ENCODE measurements at places on chromosomes 11 and 22.

- no peak overlapping the region for H3K4me3 ChIP-seq
- H3K27ac ChIP-seq: no peak overlapping the region
- DNase-seq: no peak
- no peaks in the 10 kb centered on the region for H3K36me3 ChIP-seq
- H3K4me1 ChIP-seq: peaks cover 17% of the 10 kb centered on the region
Observed at GRCh38 chr22:37174964-37175363, 13.1 kb downstream of the C1QTNF6 start.

- no peak overlapping the region for H3K4me3 ChIP-seq
- peaks cover 59% of the 10 kb centered on the region for H3K4me1 ChIP-seq
- H3K36me3 ChIP-seq: no peaks in the 10 kb centered on the region
- DNase-seq: peak; percentile 53
- H3K27ac ChIP-seq: peak overlapping the region; percentile 18
Observed at GRCh38 chr11:61150706-61151544, 10.3 kb downstream of the VPS37C start.

- H3K27ac ChIP-seq: no peak overlapping the region
- no peaks in the 10 kb centered on the region for H3K36me3 ChIP-seq
- no peaks in the 10 kb centered on the region for H3K27me3 ChIP-seq
- peaks cover 12% of the 10 kb centered on the region for H3K4me1 ChIP-seq
Observed at GRCh38 chr11:19679952-19680828, 32.4 kb upstream of the NAV2 start.

- DNase-seq: no peak
- peaks cover 8% of the 10 kb centered on the region for H3K4me1 ChIP-seq
- H3K27ac ChIP-seq: no peak overlapping the region
- no peaks in the 10 kb centered on the region for H3K27me3 ChIP-seq
- no peak overlapping the region for H3K4me3 ChIP-seq
- H3K36me3 ChIP-seq: no peaks in the 10 kb centered on the region
Observed at GRCh38 chr11:49302360-49302759, 94.0 kb upstream of the FOLH1 start.

GRCh38 chr11:125141686-125142535 is 22.6 kb upstream of the PKNOX2 start:
- peaks cover 45% of the 10 kb centered on the region for H3K4me1 ChIP-seq
- no peaks in the 10 kb centered on the region for H3K27me3 ChIP-seq
- H3K36me3 ChIP-seq: no peaks in the 10 kb centered on the region
- H3K27ac ChIP-seq: no peak overlapping the region
- DNase-seq: peak; percentile 90

DNA sequence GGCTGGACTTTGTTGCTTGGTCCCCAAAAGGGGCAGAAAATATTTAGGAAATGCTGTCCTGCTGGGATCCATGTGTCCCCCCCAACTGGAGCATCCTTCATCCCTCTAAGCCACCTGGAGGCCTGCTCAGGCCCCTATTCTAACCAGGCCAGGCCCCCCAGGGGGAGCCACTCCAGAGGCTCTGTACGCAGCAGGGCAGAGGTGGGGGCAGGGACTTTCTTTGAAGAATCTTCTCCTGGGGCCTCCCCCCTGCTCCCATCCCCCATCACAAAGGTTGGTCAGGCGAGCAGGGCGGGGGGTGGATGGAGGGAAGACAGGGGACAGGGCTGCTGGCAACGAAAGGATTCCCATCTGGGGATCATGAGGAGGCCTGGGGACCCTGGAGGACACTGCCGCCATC is 170.8 kb downstream of the MN1 start:
- H3K4me3 ChIP-seq: no peak overlapping the region
- no peaks in the 10 kb centered on the region for H3K36me3 ChIP-seq
- H3K4me1 ChIP-seq: peaks cover 18% of the 10 kb centered on the region
- H3K27ac ChIP-seq: peak overlapping the region; percentile 76

DNA sequence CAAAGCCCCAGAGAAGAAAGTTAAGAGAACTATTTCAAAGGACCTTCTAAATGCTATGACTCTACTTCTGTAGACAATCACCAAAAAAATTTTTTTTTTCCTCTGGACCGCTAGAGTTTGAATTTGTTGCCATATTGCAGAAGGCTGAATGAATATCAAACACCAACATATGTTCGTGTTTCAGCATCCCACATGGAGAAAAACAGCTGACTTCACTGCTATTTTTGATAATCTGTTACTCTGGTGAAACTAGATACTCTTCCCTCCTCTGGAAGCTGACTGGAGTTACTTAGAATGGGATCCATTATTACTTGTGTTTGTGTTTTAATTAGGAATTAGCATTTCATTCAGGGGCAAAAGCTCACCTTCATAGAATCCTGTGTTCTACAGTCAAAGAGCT is 447.0 kb downstream of the AASDHPPT start:
- H3K27ac ChIP-seq: no peak overlapping the region
- DNase-seq: no peak
- no peak overlapping the region for H3K4me3 ChIP-seq
- no peaks in the 10 kb centered on the region for H3K27me3 ChIP-seq

GRCh38 chr22:33793475-33793874 is 126.8 kb downstream of the LARGE1 start:
- H3K27me3 ChIP-seq: no peaks in the 10 kb centered on the region
- no peak overlapping the region for H3K4me3 ChIP-seq
- no peak overlapping the region for H3K27ac ChIP-seq
- no peak for DNase-seq
- no peaks in the 10 kb centered on the region for H3K36me3 ChIP-seq

GRCh38 chr11:32752001-32752400 is 42.5 kb downstream of the CCDC73 start:
- no peak for DNase-seq
- H3K27me3 ChIP-seq: no peaks in the 10 kb centered on the region
- H3K4me3 ChIP-seq: no peak overlapping the region

DNA sequence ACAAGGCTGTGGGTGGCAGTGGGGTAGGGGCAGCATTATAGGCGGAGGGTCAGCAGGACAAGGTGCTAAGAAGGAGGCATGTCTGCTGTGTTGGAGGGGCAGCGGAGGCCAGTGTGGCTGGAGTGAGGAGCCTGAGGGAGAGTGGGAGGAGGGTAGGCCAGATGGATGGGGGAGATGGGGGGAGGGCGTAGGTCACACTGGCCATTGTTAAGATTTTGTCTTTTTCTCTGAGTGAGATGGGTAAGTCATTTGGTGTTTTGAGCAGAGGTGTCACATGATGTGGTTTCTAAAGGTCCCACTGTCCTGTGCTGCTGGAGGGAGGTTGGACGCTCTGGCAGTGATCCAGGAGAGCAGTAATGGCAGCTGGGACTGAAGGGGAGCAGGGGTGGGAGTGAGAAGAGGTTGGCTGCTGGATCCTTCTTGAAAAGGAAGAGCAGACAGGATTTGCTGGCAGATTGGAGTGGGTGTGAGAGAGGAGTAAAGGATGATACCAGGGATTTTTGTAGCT is 9.8 kb downstream of the PPP6R3 start:
- no peak overlapping the region for H3K27ac ChIP-seq
- H3K27me3 ChIP-seq: no peaks in the 10 kb centered on the region
- H3K36me3 ChIP-seq: no peaks in the 10 kb centered on the region
- no peak overlapping the region for H3K4me3 ChIP-seq
- H3K4me1 ChIP-seq: peaks cover 32% of the 10 kb centered on the region
- DNase-seq: no peak

- no peak overlapping the region for H3K27ac ChIP-seq
- no peak for DNase-seq
- no peaks in the 10 kb centered on the region for H3K36me3 ChIP-seq
- no peaks in the 10 kb centered on the region for H3K27me3 ChIP-seq
- peaks cover 10% of the 10 kb centered on the region for H3K4me1 ChIP-seq
Observed at GRCh38 chr11:90284171-90284570, 61.3 kb upstream of the CHORDC1 start.

DNA sequence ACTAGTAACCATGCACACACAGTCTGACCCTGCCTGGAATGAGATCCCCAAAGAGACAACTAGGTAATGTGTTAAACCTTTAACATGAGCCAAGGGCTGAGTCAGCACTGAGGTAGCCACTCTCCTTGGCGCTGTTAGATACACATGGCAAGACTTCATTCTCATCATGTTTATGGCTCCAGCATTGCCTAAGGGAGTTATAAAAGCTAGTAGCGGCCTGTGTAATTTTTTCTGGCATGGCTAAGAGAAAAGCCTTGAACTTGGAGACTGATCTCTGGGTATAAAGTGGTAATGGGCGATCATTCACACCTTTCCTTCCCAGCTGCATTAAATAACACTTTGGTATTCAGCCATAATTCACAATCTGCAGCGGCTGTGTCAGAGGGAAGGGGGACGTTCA is 779.7 kb upstream of the LRRC4C start:
- no peaks in the 10 kb centered on the region for H3K36me3 ChIP-seq
- peaks cover 16% of the 10 kb centered on the region for H3K4me1 ChIP-seq
- no peak overlapping the region for H3K4me3 ChIP-seq
- H3K27me3 ChIP-seq: no peaks in the 10 kb centered on the region

- no peaks in the 10 kb centered on the region for H3K4me1 ChIP-seq
- no peaks in the 10 kb centered on the region for H3K36me3 ChIP-seq
- H3K4me3 ChIP-seq: no peak overlapping the region
Observed at GRCh38 chr11:4191031-4191571, 96.5 kb downstream of the RRM1 start.

GRCh38 chr11:110093407-110094297 is 460 bp downstream of the ZC3H12C start:
- H3K27me3 ChIP-seq: peaks cover 28% of the 10 kb centered on the region
- H3K36me3 ChIP-seq: no peaks in the 10 kb centered on the region
- peaks cover 13% of the 10 kb centered on the region for H3K4me1 ChIP-seq
